ENCODE measurements at places on chromosomes 5 and 9. TPM values are rescaled to one million over a fixed set of nuclear protein-coding genes. Genes with fewer than 3 reads are reported as not detected.

DNA sequence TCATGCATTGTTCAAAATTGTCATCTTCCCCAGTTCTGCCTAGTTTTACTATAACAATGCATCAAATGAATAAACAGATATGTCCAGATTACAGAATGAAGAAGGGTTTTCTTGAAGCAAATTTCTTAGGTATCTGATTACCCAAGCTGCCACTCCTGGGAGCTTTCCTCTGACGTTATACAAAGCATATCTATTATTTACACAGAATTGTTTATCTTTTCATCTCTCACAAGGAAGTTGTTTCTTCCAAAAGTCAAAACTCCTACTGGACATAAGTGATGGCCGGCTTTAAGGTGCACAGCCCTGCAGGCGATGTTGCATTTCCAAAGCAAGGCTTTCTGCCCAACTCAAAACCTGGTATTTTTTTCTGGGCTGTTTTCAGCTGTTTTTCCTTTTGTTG is 73.4 kb upstream of the ANKH start:
- no peak for DNase-seq

DNA sequence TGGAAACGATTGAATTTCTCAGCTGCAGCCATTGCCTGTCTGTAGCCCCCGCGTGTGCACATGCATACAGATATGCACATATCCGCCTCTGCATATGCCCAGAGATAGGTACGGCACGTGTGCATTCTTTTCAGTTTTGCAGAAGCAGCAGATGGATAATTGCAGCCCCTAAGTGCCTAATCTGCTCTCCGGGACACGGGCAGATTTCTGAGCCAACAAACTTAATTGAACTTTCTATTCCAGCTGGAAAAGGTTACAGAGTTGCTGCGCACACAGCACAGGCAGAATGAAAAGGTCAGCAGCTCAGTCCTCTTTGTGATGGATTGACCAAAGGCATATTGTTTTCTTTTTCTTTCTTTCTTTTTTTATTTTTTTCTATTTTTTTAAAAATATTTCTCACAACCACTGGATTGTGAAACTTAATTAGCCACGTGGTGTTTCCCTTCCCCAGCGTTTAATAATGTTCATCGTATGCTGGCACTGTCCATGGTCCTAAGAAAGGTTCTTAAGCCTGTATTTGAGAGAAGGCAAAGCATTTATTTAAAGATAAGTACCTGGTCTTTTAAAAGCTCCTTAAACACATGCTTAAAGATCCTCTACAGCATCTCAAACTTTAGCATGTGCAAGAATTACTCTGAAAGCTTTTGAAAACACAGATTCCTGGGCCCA is 270.2 kb upstream of the BRINP1 start:
- no peak for DNase-seq

DNA sequence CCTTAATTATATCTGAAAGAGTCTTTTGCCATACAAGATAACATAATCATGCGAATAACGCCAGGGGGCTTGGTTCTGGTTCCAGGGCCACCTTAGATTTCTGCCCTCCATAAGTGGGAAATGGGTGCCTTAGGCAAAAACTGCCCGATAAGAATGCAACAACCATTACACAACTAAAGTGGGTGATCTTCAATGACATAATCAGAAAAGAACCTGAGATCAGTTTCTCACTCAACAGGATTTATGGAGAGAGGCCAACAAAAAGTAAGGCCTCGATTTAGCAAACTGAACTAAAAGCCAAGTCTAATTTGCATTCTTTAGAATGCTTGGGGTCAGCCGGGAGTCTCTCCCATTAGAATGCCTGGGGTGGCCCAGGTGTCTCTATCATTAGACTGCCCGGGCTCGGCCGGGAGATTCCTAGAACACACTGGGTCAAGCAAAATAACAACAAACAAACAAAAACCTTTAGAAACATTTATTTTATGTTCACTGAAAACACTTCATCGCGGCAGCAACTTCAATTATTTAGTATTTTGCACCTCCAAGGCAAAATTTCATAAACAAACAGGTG is 194.8 kb downstream of the AUH start:
- DNase-seq = no peak

DNA sequence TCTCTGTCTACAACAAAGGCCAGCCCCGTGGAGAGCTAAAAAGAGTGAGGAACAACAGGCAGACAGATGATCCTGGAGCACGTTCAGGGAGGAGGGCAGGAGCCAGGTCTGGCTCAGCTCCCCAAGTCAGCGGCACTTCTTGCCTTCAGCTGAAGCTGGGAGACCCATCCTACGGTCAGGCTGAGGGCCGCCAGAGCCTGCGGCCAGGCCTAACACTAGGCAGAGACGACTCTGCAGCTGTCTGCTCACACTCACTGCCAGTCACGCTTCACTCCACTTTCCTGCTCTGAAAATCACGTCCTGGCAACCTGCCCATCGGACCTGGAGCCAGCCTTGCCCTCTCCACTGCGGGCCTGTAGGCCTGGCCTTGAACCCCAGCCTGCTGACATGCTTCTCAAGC is 160.9 kb upstream of the LHFPL2 start:
- peak; percentile 79 for DNase-seq

- no peak for DNase-seq
These were observed 21.7 kb upstream of the SPINK7 start for GRCh38 chr5:148290271-148291195.

DMAC1 gene
- 69.8 TPM for polyA plus RNA-seq

DNA sequence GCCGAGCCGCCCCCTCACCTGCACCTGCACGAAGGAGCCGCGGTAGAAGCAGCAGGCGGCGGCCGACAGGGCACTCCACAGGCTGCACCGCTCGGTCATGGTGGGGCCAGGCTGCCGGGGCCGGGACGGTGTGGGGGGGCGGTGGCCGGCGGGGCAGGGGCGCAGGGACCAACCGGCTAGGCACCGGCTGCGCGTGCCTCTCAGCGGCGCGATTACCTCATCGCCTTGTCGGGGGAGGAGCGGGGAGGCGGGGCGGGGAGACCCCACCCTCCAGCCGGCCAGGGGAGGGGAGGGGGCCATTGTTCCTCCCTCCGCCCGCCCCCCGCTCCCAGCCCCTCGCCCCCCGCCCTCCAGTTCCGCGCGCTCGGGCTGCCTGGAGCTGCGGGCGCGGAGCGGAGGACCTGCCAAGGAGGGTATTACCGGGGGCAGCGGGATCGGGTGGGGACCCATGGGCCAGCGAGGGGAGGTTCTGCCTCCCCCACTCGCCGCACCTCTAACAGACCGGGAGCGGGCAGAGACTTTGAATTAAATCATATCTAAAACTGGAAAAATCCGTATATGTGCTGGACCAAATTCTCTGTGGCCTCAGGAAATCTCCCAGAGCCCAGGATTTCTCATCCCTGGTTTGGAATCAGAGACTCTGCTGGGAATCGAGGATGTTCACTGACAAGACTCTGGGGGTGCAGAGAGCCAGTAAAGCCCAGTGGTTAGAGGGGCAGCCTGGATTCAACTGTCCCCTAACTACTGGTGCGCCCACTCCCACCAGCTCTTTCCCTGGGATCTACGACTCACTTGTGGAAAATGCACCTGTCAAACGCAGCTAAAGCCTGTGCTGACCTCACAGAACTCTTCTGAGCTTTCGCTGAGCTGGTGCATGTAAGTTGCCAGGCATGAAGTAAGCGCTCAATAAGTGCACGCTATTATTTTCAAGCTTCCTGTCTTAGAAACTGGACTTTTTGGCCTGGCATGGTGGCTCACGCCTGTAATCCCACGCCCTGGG is 20.3 kb upstream of the TOR2A start:
- DNase-seq = no peak

- DNase-seq = peak; percentile 95
These were observed 157.0 kb downstream of the RGS3 start for GRCh38 chr9:113620377-113621161.

DNA sequence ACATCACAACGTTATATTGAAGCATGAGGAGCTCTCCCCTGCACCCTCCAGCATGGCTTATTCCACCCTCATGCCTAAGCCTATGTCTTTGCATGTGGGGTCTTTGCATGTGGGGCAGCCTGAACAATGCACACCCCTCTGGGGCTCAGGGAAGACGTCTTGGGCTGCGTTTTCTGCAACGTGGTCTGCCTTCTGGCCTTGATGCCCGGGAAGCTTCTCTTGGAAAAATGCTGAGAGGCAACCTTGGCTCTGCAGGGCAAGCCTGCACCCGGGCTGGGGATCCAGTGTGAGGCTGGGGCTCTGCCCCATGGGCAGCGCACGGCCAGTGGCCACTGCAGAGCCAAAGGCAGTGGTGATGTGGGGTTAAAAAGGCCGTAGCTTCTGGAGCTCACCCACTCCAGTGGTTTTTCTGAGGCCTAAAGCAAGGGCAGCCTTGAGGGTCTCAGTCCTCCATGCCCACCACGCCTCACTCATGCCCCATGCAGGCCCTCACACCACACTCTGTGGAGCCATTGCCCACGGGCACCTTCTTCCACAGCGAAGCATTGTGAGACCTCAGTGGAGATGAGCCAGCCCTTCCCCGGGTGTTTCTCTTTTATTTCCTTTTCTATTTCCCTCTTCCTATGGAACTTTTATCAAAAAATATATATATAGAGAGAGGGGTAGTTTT is 112.2 kb downstream of the MRPL36 start:
- no peak for DNase-seq

GRCh38 chr5:149117970-149118369 is 23.3 kb upstream of the ABLIM3 start:
- no peak for DNase-seq

- no peak for DNase-seq
These were observed 260.7 kb upstream of the RIOK2 start for GRCh38 chr5:97443740-97444139.

Measured in muscle of back (tissue), 13 donors.